ENCODE measurements at places on chromosomes 7 and 10. TPM values are rescaled to one million over a fixed set of nuclear protein-coding genes. Genes with fewer than 3 reads are reported as not detected.
A peak's percentile ranks its signal among the peaks of the same experiment; 100 is the strongest.

DNA sequence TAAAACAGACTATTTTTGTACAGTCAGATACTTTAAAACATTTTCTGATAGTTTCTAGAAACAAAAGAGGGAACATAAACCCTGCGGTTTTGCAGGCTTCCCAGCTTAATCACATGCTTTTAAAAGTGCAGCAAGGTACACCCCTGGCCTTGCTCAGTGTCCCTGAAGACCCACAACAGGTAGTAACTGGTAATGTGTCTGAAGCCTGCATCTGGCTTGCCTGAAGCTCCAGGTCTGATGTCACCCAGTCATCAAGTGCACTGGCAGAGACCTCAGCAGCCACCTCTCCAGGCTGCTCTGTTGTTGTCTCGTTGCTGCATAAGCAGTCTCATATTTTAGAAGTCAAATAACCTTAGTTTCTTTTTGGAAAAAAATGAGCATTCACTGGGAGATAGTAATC lies 376.1 kb upstream of the MTPN start:
- no peak for DNase-seq

NSUN5 gene
- total RNA-seq: 18.8 TPM

DNA sequence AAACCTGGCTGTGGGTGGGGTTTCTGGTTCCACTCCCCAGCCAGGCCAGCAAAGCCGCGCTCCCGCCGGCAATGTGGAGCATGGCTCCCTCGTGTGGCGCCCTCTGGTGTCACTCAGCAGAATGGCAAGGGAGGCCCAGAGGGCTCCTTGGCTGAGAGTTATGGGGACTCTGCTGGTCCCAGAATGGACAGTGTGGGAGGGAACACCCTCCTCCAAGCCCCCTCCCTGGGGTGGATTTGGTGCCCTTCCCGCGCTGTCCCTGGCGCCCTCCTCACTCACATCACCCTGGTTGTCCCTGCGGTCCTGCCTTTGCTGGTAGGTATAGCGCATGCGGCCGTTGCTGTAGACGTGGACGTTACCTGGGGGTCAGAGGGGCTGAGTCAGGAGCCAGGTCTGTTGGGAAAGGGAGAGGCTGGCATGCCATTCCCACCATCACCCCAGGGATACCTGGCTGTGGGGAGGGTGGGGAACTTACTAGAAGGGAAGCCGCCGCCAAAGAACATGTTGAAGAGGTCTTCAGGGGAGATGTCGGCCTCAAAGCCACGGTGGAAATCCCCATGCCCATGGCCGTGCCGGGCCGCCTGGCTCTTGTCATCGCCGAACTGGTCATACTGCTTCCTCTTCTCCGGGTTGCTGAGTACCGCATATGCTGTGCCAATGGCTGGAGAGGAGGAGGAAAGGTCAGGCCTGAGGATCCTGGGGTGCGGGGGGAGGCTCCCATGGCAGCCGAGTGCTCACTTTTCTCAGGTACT lies 14.0 kb downstream of the DNAJB12 start:
- DNase-seq: no peak

DNA sequence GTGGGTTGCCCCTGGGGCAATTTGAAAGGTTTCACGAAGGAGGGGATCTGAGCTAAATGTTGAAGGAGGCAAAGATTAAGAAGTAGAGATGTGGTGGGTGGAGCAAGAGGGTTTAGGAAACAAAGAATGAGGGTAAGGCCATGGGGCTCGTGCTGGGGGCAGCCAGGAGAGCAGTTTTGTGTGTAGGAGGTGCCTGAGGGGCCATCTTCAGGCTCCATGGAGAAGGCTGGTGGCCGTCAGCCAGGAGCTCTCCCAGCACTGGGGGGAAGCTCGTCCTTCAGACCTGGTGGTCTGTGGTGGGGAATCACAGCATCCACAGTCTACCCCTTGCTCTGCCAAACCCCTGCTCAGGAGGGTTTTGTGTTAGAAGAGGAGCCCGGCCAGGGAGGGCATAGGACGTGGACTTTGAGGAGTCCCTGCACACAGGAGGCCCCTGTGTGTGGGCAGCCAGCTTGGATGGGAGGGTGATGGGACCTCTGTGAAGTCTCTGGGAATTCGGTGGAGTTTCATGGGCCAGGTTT lies 11.8 kb upstream of the CXCL12 start:
- DNase-seq: peak; percentile 36

CLRN3 gene
- total RNA-seq: not detected

- DNase-seq: no peak
Measured at GRCh38 chr7:42445691-42446090, 208.7 kb upstream of the GLI3 start.

GIMAP7 gene
- total RNA-seq: 31.6 TPM

DNA sequence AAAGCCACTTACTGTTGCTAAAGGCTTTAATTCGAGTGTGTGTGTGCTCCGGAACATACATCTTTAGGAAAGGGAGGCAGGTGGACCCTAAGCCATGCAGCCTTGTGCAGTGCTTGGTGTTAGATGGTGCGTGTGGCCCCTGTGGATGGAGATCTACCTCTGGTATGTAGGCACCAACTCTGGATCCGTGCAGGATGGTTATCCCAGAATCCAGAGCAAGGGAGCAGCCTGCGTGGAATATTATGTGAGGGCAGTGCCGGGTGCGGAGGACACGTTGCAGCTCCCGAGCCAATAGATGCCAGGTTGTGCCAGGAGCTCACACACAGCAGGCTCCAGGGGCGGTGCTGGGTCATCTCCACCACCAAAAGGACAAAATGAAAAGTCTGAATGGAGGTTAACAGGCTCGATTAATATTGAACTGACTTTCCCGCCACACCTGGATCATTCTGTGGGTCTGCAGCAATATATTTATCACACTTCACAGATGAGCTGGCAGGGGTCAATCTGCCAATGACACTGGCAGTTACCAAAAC lies 143.0 kb upstream of the NPS start:
- no peak for DNase-seq

TMEM270 gene
- total RNA-seq: not detected

GRCh38 chr7:63925626-63926460 lies 72.8 kb upstream of the ZNF722 start:
- peak; percentile 92 for DNase-seq

DNA sequence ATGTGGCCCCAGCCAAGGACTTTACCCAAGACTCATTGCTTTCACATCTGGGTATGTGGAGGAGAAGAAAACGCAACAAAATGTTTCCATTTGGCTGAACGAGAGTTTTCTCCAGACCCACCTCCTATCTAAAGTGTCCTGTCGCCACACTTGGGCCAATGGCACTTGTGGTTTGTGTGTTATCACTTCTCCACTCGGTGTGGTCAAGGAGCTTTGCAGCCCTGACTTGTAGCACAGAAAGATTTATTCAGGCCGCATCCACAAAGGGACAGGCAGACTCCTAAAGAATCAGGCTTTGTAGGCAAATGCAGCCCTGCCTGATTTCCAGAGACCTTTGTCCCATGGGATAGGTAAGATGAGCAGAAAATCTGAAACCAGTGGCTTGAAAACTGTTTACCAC lies 12.8 kb upstream of the LRRC4 start:
- DNase-seq: no peak

DNA sequence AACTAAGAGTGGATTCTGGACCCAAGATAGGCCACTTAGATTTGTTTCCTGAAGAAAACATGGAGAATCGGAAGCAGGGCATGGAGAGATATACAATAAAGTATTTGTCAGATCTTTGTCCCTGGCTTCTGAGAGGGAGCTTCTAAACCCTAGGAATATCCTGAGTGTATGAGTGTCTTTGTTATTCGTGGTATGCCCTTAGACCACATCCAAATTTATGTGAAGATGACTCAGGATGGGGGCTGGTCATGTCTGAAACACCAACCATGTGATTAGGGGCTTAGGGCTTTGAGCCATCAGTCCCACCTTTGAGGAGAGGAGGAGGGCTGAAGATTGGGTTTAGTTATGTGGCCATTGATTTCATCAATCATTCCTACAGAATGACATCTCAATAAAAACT lies 69.7 kb upstream of the PLPP4 start:
- DNase-seq: no peak

DNA sequence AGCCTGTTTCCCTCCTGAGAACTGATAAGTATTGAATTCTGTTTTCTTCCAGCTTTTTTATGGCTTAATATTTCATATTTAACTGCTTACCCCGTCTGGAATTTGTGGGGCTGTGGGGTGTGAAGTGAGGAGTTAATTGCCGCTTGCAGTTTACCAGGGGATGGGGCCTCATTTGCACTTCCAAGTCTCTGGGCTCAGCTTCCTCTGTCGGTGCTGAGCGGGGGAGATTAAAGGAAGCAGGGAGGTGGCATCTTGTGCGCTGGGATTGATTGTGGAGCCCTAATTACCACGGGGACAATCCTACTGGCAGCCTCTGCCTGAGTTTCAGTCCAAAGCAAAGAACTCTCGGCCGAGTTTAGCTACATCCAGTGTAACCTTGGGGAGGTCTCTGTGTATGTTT lies 33.4 kb downstream of the ELFN1 start:
- peak; percentile 4 for DNase-seq

GRCh38 chr7:37363536-37364491 lies 84.8 kb downstream of the ELMO1 start:
- DNase-seq: no peak

GRM3 gene
- not detected for total RNA-seq

- no peak for DNase-seq
Measured at GRCh38 chr10:114565066-114565465, 93.0 kb downstream of the ABLIM1 start.

GRCh38 chr10:13404305-13404759 lies 56.2 kb upstream of the SEPHS1 start:
- DNase-seq: no peak

GRCh38 chr10:114058297-114058696 lies 14.6 kb downstream of the ADRB1 start:
- DNase-seq: no peak

AKR1C1 gene
- total RNA-seq: 84.2 TPM

DNA sequence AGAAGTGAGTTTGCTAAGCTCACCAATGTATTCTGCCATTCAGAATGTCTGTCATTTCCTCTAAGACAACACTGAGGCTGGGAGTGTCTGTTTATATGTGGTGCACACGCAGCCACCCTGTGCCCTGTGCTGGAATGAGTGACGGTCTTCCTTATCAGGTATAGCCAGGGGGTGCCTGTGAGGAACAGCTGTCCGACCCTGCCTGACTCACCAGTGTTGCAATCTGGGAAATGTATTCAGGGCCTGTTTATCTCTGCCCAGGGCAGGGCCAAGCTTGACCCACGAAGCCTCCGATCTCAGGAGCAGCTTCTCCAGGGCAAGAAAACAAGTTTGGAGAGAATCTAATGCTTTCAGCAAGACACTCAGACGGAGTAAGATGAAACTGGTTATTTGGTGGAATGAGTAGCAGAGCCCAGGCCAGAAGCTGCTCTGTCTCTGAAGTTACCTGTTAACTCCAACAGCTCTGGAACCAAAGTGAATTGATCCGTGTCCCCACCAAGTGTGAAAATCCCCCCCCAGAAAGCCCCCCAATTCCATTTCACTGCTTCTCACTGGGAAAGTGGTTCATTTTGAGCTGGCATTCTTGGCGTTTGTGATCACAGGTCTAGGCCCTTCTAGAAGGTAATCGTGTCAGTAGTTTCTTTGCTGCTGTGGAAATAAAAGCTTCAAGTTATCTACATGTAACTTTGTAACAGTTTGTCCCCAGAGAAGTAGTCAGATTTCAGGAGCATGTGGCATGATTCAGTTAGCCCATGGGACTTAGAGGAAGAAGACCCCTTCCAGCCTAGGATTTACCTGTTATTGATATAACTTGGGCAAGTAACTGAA lies 6.1 kb upstream of the UBE2H start:
- peak; percentile 39 for DNase-seq

NPS gene
- not detected for total RNA-seq

GRCh38 chr7:79034730-79035129 lies 418.7 kb downstream of the MAGI2 start:
- no peak for DNase-seq

DNA sequence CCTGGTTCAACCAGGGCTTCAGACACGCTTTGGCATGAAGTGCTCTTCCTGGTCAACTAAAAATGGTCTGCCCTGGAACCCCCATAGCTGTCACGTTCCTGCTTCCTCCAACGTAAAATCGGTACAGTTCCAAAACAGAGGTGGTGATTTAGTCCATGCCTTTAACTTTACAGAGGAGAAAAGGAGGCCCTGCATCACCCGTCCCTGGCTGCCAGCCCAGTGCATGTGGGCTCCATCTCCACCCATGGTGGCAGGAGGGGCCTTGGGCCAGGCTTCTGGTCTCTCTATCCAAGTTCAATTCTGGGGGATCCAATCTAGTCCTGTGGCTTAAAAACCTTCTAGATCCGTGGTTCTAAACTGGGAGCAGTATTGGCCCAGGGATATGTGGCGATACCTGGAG lies 18.7 kb downstream of the ECHDC3 start:
- DNase-seq: no peak

GRCh38 chr7:76057813-76058145 lies 9.9 kb downstream of the MDH2 start:
- no peak for DNase-seq

DNA sequence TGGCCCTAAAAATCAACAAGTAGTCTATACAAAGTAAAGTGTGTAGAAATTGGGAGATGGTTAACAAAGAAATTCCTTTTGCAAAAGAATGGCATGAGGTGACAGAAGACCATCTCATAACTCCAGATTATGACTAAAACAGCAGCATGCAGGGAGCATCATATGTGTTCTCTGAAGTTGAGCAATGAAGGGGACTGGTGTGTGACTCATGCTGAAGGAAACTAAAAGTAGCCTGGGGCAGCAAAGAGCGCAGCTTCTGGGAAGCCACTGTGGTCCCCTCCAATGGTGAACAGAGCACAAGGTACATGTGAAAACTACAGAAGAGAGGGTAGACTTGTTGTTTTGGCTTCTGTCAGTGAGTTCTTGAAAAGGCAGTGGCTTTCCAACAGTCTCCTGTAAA lies 133.4 kb downstream of the MACC1 start:
- DNase-seq: no peak

DNA sequence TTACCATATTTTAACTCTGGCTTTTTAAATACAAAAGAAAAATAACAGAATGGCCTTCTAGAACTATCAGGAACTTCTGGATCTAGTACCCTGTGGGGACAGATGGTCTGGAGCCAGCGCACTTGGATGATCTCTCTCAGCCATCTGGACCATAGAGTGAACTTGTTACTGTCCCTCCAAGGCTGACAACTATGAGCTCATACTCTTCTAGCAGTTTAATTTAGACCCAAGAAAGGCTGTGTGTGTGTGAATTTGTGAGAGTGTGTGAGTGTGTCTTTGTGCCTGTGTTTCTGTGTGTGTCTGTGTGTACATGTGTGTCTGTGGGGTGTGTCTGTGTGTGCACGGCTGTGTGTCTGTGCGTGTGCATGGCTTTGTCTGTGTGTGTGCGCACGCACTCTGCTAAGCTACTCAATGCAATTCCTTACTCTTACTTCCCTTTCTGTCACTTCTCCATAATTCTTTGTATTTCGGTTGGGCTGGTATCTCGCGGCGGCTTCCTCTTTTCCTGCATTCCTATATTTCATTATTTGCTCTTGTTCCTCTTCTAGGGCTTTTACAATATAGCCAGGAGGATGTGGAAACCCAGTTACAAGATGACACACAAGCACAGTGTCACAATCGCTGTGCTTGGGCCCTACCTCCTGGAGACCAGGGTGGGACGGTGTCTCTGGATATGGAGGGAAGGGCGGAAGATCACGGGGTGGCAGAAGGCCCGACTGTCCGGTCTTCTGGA lies 51.9 kb downstream of the IKZF1 start:
- no peak for DNase-seq

OPALIN gene
- total RNA-seq: not detected

- no peak for DNase-seq
Measured at GRCh38 chr10:7787150-7787856, 490 bp downstream of the KIN start.

RAPGEF5 gene
- 62.8 TPM for total RNA-seq

- DNase-seq: peak; percentile 30
Measured at GRCh38 chr10:71394926-71395562, 1.7 kb upstream of the CDH23 start.

GRCh38 chr7:157003756-157004520 lies 6.5 kb downstream of the MNX1 start:
- peak; percentile 51 for DNase-seq

GRCh38 chr10:106267591-106267990 lies 896.9 kb downstream of the SORCS1 start:
- no peak for DNase-seq
